ENCODE measurements at places on chromosomes 6 and 20. TPM values are rescaled to one million over a fixed set of nuclear protein-coding genes. Genes with fewer than 3 reads are reported as not detected.

DNA sequence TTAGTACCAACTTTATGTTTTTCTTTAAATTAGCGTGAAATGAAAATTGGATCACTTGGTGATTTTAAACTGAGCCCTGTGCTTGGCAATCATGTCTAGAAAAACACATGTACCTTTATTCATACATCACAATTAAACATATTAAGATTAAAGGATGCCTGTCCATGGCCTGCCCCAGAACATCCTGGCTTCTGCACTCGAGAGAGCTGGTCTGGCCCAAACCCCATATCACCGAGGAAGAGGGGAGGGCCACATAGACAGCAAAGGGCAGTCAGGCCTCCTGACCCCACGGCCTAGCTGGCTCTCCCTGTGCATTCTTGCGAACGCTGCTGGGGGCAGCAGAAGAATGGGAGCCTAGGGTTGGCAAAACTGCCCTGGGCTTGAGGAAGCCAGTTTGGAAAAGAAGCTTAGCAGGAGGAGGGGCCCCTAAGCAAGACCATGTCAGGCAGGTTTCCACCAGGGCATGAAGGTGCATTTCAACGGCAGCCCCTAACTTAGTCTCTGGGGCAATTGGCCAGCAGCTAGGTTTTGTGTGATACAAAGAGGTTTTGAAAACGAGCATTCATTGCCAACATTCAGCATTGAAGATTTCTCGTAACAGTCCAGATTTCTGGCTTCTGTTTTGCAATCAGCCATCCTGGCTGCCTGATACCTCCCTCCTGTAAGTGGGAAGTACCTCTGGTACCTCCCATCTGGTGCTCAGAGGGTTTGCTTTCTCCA lies 8.6 kb downstream of the BPIFB3 start:
- no peak overlapping the region for H3K27ac ChIP-seq
- H3K4me3 ChIP-seq = no peak overlapping the region
- no peaks in the 10 kb centered on the region for H3K4me1 ChIP-seq

KHDC1 gene
- 0.81 TPM for total RNA-seq

DNA sequence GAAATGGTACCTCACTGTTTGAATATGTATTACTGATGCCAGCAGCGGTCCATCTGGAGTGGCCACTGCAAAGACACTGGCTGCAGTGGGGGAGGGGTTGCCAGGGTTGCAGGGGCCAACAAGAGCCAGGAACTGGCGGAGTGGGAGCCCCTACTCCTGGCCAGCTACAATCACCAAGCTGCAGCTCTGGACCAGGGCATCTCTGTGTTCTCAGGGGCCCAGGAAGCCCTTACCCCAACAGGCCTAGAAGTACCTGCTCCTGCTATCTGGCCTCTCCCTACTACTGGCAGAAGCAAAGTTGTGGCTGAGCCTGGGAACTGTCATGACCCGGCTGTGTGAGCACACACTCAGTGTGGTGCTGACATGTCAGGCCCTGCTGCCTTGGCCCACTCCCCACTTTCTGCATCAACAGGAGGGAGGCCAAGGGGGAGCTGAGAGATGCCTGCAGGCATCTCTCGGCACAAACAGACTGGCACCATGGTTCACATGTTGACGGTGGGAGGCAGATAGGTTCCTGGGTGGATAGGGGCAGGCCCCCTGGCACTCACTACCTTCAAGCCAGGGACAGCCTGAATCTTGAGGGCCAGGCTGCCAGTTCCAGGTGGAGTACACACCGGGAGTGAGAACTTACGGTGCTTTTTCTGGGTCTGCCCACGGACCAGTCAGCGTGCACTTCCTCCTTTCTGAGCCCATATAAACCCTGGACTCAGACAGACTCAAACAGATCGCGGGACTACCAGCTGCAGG lies 1188.0 kb downstream of the GRIK2 start:
- H3K27me3 ChIP-seq = no peaks in the 10 kb centered on the region
- H3K4me1 ChIP-seq = no peaks in the 10 kb centered on the region
- H3K27ac ChIP-seq = no peak overlapping the region
- DNase-seq = no peak

NKX2-2 gene
- total RNA-seq = not detected

CDC25B gene
- 28.4 TPM for total RNA-seq

DNA sequence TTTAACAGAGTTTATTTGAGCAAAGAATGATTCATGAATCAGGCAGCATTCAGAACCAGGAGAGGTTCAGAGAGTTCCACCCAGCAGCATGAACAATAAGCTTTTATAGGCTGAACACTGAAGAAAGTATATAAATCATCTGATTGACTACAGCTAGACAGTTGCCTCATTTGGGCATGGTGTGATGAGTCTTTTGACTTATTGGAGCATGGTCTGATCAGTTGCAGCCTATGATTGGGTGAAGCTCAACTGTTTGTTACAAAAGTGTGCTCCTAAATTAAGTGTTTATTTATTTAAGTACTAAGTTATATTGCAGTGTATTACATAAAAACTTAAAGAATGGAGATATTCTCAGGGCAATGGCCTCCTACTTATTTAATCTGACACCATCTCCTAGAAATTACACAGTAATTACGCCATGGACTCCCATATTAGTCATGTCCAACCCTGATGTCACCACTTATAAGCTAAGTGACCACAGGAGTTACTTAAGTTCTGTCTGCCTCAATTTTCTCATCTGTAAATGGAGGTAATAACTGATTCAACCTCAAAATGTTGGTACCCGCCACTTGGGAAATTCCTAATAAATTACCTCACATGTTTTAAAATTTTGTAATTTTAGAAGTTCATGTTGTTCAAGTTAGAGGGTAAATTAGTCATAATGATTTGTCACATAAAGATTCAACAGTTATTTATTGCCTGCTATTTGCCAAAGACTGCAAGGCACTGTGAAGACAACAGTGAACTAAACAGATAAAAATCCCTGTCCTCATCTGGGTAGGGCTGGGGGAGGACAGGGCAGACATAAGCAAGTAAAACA lies 15.2 kb upstream of the ROS1 start:
- H3K36me3 ChIP-seq = no peaks in the 10 kb centered on the region
- no peak for DNase-seq
- no peaks in the 10 kb centered on the region for H3K27me3 ChIP-seq
